ENCODE measurements at places on chromosomes 7 and 10.

DNA sequence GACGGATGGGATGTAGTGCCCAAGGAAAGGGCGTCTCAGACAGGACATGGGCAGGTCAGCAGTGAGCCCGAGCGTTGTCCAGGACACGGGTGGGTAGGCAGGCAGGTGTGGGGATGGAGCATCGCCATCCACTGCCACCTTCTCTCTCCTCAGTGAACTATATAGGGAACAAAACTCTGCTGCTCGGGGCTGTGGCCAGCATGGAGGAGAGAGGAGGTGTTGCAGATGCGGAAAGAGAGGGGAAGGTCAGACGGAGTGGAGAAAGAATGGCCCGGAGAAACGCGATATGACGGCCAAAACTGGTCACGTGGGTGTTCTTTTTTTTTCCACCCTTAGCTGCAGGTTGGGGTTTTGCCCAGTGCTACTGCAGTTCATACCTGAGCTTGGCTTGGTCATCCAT is 71.2 kb downstream of the GRID1 start:
- DNase-seq = no peak

DNA sequence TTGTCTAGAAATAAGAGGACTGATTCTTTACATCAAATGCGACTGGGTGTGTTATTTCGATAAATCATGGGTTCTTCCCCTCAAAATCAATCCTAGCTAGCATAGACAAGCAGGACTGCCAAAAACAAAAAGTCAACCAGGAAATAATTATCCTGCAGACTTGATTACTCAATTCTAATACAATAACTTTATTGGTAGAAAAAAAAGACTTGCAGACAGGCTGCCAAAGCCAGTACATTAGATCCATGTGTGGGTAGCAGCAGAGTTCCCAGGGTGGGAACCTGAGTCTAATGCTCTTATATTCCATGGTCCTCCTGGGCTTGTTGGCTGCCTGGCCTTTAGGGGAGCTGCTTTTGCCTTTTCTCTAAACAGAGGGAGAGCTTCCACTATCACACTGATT is 7.8 kb downstream of the AFAP1L2 start:
- DNase-seq = no peak

- DNase-seq = no peak
These were observed 582 bp downstream of the TPST1 start for GRCh38 chr7:66205741-66206090.

DNA sequence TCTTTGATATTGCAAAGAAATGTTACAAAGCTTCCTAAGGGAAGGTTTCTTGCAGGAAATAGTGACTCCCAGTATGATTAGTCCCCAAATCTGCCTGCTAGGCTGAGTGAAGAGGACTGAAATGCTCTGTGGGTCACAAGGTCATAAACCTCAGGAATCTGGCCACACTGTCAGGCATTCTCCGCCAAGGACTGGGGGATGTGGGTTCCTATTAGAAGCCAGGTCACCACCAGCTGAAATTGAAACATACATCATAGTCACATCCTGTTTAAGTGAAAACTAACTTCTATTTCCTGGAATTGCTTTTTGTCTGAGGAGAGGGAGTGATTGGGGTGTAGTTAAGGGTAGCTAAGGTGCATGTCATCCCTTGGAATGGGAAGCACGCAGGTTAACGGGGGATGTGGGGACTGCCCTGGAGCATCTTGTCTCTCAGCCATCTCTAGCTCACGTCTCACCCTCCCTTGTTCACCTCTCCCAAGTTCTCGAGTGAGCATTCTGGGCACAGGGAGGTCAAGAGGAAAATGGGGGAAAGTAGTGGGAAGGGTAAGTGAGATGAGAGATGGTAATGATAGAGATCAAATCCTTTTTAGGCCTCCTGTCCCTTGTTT is 12.0 kb upstream of the GSAP start:
- peak; percentile 67 for DNase-seq

GRCh38 chr7:156543699-156544598 is 96.6 kb upstream of the RNF32 start:
- DNase-seq = no peak

GRCh38 chr7:31120800-31121513 is 68.8 kb downstream of the ADCYAP1R1 start:
- no peak for DNase-seq

- no peak for DNase-seq
These were observed 39.2 kb downstream of the PAPOLB start for GRCh38 chr7:4822677-4823076.

GRCh38 chr10:34655286-34656170 is 159.6 kb downstream of the PARD3 start:
- peak; percentile 54 for DNase-seq

- DNase-seq = no peak
These were observed 105.3 kb upstream of the FAM20C start for GRCh38 chr7:87047-87446.

DNA sequence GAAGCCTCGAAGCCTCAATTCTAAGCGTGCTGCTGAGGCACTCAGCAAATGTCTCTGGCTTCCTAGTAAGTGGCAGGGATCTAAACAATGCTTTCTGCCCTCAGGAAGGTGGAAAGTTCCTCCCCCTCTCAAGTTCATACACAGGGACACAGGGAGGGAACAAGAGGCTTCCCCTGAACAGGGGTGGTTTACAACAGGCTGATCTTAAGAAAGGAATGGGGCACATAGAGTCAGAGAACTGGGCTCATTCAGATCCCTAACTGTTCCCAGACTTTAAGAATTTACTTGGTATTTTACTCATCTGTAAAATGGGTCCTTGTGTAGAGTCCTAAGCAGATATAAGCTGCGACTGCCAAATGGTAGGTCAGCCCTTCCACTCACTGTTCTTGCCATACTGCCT is 2.5 kb downstream of the TNS3 start:
- no peak for DNase-seq

DNA sequence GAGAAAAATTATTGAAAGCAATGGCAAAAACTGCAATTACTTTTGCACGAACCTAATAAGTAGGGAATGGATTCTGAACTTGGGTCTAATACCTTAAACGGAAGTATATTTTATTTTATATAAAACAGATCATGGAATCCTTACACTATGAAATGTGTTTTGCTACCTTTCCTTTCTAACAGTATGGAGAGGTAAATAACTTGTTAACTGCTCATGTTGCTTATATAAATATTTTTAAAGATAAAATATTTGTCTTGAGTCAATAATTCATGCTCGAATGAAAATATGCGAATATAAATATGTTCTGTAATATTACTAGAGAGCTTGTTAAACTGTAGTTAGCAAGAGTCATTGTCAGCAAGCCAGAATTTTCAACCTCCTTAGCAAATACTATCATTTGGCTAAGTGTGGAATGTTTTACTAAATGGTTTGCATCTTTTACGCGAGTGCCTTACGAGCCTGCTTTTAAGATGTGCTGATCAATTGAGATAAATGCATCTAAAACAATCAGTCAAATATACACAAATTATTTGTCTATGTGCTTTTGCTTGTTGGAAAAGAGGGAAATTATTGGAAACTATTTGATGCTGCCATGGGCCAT is 5.9 kb downstream of the GNAT3 start:
- DNase-seq = no peak

DNA sequence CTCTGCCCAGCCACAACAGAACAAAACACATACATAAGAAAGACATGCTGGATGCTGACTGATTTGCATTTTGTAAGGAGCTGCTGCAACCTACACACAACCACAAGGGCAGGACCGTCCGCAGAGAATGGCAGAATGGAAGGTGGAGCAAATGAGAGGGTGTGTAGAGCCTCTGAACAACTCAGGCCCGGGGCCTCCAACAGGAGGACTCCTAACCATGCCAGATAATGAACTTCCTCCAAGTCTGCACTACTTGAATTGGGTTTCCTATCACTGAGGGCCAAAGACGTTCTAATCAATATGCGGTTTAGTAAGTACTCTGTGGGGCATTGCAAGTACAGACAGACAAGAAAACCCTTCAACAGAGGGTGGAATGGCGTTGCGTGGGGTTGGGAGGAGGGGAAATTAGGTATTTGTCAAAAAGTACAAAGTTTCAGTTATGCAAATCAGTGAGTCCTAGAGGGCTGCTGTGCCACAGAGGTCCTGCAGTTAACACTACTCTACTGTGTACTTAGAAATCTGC is 14.6 kb downstream of the VOPP1 start:
- no peak for DNase-seq

- DNase-seq = no peak
These were observed 8.4 kb downstream of the BNIP3 start for GRCh38 chr10:131973160-131973951.

DNA sequence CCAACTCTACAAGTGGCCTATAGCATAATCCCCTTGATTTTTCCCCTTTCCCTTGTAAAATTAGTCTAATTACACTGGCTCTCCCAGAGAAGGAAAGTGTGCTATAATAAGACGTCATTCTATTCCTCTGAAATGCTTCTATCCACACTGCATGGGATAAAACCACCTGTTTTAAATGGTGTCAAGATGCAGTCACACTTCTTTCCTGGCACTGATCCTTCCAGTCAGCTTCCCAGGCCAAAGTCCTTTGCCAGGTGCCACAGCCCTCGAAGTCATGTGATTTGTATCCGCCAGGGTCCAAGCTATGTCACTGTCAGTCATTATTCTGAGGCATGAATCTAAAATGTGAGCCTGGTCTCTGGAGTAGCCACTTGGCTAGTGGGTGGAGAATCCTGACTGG is 169.0 kb upstream of the KIAA1217 start:
- DNase-seq = no peak

GRCh38 chr7:155728116-155728515 is 83.7 kb downstream of the RBM33 start:
- no peak for DNase-seq

- DNase-seq = no peak
These were observed 110.0 kb upstream of the SHH start for GRCh38 chr7:155922067-155922816.

GRCh38 chr7:100190048-100190711 is 12.5 kb downstream of the STAG3 start:
- DNase-seq = peak; percentile 76

GRCh38 chr7:67392596-67393438 is 396.2 kb downstream of the TYW1 start:
- no peak for DNase-seq

DNA sequence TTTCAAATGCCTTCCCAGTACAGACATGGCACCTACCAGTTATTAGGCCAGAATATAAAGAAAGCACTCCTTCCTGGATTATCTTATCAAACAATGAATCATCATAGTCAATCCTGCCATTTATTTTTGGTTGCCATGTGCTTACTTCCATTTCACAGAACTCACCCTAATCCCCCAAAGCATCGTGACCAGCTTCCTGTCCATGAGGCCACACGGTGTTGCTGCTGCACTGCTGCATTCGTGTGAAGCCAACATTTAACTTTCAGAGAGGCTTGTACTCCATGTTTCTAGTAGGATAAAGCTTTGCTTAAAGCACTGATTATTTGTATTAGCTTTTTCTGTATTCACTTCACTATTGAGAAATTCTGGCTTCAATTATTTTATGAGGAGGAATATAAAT is 14.4 kb downstream of the COL28A1 start:
- DNase-seq = no peak

DNA sequence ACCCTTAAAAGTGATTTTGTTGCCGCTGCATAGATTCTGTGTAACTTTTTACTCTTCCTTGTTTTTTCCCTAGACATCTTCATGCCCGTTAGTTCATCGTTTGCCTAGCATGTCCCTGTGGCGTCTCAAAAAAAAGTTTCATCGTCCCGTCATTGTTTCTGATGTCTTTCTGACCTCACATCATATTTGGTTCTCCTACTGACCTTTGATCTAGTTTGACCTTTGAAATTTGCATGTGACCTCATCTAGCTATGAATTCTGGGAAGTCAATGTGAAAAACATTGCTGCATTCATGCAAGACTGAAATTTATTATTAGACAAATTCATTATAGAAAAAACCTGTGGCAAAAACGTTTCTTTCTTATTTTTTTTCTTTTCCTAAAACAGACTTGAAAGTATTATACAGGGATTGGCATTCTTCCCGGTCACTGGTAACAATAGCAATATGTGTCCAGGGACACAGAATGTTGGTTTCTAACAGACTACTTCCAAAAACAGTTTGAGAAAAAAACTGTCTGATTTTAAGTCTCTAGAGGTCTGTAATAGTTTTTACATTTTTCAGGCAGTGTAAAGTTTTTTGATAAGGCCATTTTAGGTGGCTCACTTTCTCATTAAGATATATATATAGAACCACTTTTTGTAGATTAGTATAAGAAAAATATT is 280.9 kb downstream of the USP6NL start:
- no peak for DNase-seq

- DNase-seq = no peak
These were observed 59.2 kb upstream of the JAZF1 start for GRCh38 chr7:28239823-28240204.
